Activated T-cell treated with anti-CD3 and anti-CD28 coated beads for 48 hours (primary cell): ENCODE measurements at places on chromosomes 4 and X.

- DNase-seq, result peak; percentile 3
Observed at GRCh38 chrX:76253432-76253831, 80.6 kb downstream of the PBDC1 start.

- DNase-seq, result no peak
Observed at GRCh38 chr4:123346330-123346940, 50.2 kb upstream of the SPRY1 start.

- DNase-seq, result no peak
Observed at GRCh38 chr4:7389101-7389701, 45.5 kb downstream of the PSAPL1 start.

DNA sequence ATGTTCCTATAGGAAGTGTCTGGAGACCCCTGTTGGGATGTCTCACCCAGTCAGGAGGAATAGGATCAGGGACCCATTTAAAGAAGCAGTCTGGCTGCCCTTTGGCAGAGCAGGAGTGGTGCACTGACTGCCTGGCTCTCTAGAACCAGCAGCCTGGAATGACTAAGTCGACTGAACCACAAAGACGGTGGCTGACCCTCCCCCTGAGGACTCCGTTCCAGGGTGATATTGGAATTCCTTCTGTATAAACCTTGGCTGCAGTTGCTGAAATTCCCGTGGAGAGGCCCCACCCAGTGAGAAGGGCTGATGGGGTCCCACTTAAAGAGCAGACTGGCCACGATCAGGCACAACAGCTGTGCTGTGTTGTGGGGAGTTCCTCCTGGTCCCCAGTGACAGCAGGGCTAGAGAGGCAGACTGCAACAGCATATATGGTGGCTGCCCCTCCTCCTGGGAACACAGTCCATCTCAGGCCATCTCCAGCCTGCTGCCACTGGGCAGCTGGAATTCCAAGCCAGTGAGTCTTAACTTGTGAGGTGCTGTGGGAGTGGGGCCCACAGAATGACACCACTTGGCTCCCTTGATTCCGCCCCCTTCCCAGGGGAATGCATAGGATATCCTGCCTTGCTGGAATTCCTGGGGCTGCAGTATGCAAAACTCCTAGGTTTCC, 41.8 kb upstream of the RLIM start:
- DNase-seq, result no peak

DNA sequence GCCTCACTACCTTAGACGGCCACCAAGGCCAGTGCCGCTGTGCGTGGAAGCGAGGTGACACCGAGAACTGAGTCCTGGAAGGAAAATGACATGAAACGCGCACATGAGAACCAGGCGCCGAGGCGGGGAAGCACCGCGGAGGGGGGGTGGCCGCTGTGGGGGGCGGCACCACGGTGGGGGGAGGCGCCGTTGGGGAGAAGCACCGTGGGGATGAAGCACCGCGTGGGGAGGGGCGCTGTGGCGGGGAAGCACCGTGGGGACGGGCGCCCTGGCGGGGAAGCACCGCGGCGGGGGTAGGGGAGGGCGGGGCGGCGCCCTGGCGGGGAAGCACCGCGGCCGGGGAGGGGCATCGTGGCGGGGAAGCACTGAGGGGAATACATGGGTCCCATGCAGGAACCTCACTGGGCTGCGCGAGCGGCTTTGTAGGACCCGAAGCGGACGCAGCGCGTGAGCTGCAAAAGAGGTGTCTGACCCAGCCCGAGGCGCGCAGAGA, 28.0 kb downstream of the PPP2R3B start:
- DNase-seq, result no peak

- DNase-seq, result no peak
Observed at GRCh38 chr4:11116940-11117339, 311.8 kb downstream of the HS3ST1 start.

- no peak for DNase-seq
Observed at GRCh38 chr4:115678425-115678941, 565.1 kb upstream of the NDST4 start.

GRCh38 chr4:87270825-87271224, 50.4 kb upstream of the KLHL8 start:
- no peak for DNase-seq

DNA sequence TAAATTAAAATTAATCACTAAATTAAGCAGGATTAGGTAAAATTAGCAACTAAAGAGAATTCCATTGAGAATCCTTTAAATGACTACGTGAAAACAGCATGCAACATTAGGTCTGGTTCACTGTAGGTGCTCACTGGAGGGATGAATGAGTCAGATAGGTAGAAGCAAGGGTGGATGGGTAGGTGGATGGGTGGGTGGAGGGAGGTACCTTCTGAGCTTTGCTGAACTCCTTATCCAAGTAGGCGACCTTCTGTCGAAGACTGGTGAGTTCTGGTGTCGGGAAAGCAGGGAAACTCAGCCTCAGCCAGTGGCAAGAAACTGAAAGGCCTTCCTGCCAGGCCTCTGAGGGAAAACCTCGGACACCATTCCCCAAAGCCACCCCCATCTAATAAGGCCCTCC, 3.0 kb downstream of the GRIPAP1 start:
- DNase-seq, result no peak

DNA sequence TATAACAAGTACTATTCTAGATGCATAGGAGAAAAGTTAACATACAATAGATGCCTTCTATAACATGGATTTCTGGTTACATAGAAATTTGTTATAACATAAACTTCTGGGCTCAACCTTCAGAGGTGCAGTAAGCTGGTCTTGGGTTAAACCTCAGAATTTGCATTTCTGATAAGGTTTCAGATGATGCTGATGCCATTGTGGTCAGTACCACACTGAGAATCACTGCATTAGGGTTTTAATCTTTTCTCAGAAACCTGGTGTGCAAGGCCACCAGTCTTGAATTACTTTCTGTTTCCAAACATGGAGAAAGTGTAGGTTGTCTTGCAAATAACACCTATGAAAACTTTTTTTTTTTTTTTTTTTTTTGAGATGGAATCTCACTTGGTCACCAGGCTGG, 146.2 kb downstream of the SPOCK3 start:
- no peak for DNase-seq

DNA sequence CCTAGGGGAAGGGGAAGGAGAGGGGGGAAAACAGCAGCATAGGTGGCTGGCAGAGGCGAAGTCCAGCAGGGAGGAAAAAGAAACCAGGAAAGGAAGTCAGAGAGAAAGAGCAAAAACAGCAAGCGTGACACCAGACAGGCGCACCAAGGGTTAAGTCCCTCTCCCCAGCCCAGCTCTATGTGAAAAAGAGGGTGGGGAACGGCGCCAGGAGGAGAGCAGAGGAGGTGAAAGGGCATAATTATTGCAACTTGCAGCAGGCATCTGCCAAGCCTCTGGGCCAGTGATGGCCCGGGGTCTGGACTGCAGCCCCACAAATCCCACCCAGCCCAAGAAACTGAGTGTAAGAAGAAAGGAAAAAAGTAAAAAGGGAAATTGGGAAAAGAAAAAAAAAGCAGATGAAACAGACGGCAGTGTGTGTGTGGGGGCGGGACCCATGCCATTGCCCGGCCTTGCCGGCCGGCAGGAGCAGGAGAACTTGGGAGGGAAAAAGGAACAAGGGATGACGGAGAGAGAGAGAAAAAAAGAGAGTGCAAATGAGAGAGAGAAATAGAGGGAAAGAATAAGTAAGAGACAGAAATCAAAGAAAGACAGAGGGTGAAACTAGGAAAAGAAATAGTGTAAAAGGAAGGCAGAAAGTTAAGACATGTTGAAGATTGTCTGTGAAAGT, 14.1 kb upstream of the RHOXF2 start:
- no peak for DNase-seq

DNA sequence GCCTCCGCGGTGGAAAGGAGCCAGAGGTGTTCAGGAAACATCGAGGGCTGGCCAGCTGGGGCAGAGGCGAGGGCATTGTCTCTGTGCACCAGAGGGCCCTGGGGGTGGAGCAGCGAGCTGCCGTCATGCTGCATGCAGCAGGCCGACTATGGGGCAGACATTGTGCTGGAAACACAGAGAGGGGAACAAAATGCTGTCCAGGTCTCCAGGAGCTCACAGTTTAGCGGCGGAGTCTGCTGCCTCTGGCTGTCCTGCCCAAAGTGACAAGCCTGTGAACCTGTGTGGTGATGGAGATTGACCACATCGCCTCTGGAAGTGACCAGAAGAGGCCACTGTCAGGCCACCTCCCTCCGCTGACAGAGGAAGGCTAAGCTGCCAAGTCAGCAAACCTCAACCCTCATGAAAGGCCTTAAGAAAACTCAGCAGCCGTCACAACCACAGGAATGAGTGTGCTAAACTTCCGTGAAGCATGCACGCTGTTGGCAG, 20.1 kb upstream of the SASH3 start:
- DNase-seq, result no peak

DNA sequence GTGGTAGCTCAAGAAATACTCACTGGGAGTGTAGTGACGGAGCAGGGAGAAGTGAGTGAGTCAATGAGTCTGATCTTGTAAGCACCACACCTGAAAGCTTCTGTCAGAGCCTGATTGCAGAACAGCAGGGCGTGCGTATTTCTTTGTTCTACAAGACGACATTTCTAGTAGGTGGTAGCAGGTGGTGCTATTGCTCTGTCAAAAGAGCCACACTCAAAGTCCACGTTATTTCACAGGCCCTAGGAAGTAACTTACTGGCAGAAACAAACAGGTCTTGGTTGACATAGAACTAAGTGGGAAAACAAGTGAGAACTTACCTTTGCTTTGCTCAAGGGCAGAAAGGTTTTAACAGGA, 46.4 kb upstream of the SPRY1 start:
- no peak for DNase-seq

- DNase-seq, result no peak
Observed at GRCh38 chr4:129994715-129995114, 898.8 kb downstream of the C4orf33 start.

DNA sequence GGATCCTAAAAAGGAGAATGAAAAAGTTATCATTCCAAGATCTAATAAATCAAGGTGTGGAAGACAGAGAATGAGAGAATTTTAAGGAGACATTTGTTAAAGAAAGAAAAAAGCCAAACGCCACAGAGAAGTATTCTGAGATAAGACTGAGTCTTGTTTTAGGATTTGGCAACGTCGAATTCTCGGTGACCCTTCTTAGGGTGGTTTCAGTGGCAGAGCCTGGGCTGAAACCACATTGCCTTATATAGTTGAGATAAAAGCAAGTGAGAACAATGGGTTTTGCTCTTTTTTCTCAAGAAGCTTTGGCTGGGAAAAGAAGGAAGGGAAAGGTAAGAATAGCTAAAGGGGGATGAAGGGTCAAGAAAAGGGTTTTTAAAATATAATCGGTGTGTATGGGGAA, 209.4 kb downstream of the VEGFC start:
- no peak for DNase-seq

DNA sequence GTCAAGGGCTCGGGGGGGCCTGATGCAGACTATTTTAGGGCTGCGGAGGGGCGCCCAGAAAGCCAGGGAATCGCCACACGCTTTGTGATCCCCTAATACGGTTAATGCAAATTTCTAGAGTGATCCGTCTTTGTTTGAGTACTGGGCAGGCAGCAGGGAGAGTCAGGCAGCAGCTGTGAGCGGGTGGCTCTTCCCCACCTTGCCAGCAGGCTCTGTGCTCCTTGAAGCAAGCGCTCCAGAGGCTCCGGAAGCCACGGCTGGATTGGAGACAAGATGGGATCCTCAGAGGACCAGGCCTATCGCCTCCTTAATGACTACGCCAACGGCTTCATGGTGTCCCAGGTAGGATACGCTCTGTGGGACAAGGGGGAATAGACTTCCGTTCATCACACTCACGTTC, at the start of gene ASMT:
ASMT (plus strand) TSS at position 133 of the 400 bp plus-strand sequence; CDS start at position 274, 141 bp downstream.
- no peak for DNase-seq

DNA sequence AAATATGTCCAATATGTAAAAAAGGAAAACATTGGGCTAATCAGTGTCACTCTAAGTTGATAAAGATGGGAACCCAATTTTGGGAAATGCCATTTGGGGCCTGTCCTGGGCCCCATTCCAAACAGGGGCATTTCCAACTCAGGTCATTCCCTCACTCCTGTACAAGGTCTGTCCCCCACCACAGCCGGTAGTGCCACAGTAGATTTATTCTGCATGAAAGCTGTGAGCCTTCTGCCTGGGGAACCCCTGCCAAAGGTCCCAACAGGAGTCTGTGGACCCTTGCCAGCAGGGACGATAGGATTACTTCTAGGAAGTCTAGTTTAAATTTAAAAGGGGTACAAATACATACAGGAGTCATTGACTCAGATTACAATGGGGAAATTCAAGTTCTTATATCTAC, 317.6 kb upstream of the GNPDA2 start:
- DNase-seq, result no peak

- DNase-seq, result no peak
Observed at GRCh38 chr4:16225167-16225862, 956 bp downstream of the TAPT1 start.

DNA sequence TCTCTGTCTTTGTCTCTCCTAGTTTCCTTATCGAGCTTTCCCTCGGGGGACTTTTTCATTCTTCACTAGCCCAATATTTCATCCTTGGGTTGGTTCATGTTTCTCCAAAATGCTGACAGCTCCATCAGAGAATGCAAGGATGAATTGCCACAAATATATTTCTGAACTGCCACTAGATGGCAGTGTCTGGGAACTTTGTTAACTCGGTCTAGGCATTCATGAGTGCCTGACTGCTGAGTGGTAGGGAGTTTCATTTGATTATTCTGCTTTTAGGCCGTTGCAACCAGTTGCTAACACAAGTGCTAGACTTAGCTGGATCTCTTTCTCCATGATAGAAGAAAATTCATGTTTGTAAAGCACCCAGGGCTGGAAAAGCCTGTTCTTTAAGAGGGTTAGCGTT, 73.5 kb upstream of the RAP2C start:
- no peak for DNase-seq

DNA sequence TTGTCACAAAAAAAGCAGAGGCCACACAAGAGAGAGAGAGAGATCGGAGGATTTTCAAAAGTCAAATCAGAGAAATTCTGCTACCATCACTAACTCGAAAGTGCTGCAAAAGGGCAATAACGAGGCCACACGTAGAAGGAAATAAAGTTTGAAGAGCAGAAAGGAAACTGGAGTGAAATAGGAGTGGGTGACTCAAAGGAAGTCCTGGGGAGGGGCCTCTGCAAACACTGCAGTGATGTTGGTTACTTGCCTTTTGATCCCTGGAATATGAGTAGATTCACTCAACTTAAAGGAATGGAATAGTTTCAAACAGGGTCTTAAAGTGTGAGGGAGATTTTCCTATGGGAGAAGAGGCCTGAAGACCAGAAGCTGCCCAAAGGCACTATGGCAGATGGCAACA, 663.4 kb upstream of the LCORL start:
- no peak for DNase-seq

GRCh38 chrX:133670383-133670782, 255.1 kb upstream of the GPC4 start:
- DNase-seq, result no peak

- DNase-seq, result no peak
Observed at GRCh38 chr4:6562931-6563901, 11.8 kb upstream of the MAN2B2 start.
